ENCODE measurements at places on chromosomes 16 and 17.

DNA sequence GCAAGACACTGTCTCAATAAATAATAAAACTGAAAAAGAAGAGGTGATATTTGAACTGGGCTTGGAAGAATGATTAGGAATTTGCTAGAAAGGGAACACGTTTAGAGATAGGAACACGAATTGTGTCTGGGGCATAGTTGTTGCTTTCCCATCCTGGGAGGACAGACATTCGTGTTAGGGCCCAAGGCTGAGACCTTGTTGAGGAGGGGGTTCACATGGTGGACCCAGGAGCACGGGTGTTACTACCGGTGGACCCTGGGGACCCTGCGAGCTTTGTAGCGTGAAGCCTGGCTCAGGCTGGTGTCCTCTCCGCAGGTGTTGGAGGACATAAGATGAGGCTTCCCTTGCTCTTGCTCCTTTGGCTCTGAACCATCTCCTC lies 1.2 kb downstream of the ACSF3 start:
- DNase-seq, result no peak

DNA sequence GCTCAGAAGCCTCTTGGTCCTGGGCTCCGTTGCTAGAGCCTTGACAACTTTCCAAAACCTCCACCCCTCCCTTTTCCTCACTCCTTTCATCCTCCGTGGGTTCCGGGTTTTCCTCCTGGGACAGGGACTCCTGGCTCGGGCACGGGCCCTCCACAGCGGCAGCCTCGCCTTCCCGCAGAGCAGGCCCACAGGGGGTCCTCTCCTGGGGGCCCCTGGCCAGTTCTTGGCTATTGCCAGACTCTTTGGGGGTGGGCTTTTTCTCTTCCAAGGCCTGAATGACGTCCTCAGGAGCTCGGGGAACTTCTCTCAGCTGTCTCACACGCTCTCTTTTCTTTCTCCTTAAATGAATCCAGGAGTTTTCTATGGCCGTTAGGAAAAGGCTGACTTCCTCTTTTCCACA lies 19.3 kb upstream of the MNT start:
- no peak for DNase-seq

GRCh38 chr17:45651145-45651709 lies 132.9 kb upstream of the CRHR1 start:
- no peak for DNase-seq

GRCh38 chr17:77753246-77753645 lies 205.3 kb upstream of the TNRC6C start:
- DNase-seq, result no peak

- no peak for DNase-seq
Measured at GRCh38 chr16:85466304-85466700, 146.8 kb upstream of the GSE1 start.

All from NCI-H446 (cell line).